Activated CD4-positive, alpha-beta T cell treated with anti-CD3 and anti-CD28 coated beads, Interleukin-2, amount 50 U/mL, for 16 hours (primary cell): ENCODE measurements at places on chromosomes 2 and 18.

DNA sequence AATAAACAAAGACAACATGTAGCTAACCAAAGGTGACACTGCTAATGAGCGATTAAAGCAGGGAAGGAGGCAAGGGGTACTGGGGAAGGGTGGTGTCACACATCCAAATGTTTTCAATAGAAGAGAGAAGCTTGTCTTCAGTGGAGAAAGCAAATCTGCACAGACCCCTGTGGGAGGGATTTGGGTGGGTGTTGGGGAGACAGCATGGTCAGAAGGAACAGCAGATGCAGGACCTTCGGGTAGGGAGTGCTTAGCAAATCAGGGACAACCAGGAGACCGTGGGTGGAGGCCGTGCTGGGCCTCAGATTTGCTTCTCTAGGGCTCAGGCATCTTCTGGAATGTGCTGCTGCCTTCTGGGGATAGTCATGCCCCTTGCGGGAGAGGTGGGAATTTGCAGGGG lies 185.3 kb upstream of the RAB6C start:
- no peak for DNase-seq

- DNase-seq, result no peak
These were observed 11.6 kb downstream of the KANSL3 start for GRCh38 chr2:96626553-96626942.

DNA sequence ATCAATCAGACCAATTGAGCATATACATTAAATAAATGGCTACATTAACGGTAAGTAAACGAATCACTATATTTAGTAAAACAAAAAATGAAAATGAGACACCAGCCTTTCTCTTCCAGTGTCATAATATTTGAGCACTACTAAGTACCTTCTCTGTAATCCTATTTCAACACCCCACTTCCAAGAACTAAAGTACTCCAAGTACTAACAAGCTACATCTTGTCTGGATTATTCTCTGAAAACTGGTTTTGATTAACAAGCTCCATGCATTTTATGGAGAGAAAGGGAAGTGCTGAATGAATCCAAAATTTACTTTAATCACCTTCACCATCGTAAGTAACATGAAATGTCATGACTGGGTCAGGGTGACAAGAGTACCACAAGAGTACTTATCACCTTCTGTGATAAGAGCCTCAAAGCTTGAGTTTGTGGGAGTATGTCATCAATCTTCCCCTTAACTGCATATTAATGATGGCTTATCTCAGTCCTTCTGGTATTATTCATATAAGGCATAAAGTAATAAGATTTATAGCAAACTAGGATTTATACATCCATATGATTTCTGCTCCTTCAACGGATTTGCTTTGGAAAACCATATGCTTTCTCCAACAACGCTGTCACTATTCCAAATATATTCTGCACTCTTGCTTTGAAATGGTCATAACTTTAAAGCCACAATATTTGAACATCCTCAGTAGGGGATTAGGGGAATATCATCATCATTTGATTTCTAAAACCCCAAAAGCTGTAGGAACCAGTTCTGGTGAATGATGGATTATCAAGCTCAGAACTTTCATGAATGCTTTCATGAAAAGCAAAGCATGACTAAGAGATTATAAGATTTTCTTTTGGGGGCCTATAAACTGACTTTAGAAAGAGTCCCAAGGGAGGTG lies 127.0 kb downstream of the ANTXR1 start:
- no peak for DNase-seq

- DNase-seq, result peak; percentile 64
These were observed 383.3 kb downstream of the MTX2 start for GRCh38 chr2:176652300-176653182.
